Type B pancreatic cell (in vitro differentiated cells): ENCODE measurements at places on chromosomes 5 and 9. TPM values are rescaled to one million over a fixed set of nuclear protein-coding genes. Genes with fewer than 3 reads are reported as not detected.

RLN1 gene
- total RNA-seq: 0.41 and 1.9 TPM in 2 replicates

DNA sequence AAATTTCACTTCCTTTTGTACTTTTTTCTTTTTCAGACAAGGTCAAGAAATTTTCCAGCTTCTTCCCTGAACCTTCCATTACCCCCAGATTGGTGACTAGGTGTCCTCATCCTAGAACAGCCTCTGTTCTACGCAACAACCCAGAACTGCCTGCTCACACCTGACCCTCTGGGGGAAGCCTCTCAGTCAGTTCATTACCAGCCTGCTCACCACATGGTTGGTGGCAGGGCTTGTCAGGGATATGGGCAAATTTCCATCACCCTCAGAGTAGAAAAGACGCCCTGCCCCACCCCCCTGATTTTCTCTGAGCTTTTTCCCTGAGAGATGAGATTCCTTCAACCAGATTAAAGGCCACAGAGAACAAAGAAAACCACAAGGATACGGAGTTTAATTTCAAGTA lies 5.3 kb upstream of the CFAP95 start:
- no peak for DNase-seq

DNA sequence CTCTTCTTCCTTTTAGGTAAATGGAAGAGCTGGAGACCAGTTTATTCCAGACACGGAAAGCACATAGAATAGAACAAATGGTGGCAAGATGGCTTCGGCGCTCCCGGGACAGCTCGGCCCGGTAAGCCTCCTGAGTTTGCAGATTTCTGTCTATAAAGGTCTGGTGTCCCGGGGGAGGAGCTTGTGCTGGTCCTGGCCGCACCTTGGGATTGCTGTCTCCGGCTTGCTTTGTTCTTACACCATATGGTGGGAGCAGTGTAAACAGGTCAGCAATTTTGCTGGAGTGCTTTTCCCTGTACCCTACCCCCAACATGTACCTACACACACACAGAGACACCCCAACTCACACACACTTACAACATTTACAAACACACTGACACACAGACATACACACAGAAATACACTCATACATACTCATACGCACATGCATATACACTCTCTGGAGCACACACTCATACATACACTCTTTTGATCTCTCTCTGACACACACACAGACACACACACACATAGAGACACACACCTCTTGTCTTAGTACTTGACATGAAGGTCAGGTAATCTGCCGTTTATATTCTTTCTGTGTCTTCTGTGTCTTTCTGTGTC lies 42.0 kb downstream of the FRMPD1 start:
- no peak for DNase-seq

- peak; percentile 37 for DNase-seq
Measured at GRCh38 chr5:142069606-142070399, 38.8 kb upstream of the NDFIP1 start.
